HAP-1 (cell line): ENCODE measurements at places on chromosomes 3 and 15.

- no peak for DNase-seq
These were observed 129.4 kb upstream of the CNTN4 start for GRCh38 chr3:1969281-1969680.

- DNase-seq = no peak
These were observed 324.2 kb upstream of the ATP11B start for GRCh38 chr3:182469086-182469485.

DNA sequence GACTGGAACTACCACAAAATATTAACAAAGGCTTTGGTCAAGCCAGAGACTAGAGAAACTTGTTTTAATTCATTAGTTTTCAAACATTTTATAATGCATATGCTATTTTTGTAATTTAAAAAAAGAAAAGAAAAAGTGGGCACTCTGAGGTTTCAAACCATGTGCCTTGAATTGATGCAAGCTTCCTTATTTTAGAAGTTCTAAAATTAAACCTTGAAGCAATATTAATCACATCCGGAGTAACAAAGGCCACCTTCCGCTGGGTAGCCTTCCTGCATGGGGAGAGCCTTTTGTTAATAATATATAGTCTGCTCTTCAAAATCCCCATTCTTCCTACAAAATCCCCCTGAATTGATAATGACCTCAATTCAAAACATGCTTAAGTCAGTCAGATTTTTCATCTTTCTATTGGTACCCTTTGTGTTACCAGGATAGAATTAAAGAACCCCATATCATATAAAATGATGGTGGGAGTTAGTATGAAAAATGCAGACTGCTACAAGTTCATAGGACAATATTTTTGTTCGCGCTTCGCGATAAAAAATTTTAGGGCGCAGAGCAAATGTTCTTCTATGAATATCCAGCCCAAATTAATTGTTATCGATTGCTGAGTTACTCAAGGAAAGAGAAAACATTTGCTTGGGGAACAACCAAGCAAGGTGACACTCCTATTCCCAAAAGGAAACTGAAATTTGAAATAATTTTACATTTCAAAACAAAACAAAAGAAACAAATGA, 30.6 kb downstream of the LDHAL6B start:
- DNase-seq = no peak

- no peak for DNase-seq
These were observed 67.0 kb downstream of the ISG20 start for GRCh38 chr15:88705769-88706165.

- DNase-seq = no peak
These were observed 79.6 kb upstream of the SPATA12 start for GRCh38 chr3:56980798-56981390.

DNA sequence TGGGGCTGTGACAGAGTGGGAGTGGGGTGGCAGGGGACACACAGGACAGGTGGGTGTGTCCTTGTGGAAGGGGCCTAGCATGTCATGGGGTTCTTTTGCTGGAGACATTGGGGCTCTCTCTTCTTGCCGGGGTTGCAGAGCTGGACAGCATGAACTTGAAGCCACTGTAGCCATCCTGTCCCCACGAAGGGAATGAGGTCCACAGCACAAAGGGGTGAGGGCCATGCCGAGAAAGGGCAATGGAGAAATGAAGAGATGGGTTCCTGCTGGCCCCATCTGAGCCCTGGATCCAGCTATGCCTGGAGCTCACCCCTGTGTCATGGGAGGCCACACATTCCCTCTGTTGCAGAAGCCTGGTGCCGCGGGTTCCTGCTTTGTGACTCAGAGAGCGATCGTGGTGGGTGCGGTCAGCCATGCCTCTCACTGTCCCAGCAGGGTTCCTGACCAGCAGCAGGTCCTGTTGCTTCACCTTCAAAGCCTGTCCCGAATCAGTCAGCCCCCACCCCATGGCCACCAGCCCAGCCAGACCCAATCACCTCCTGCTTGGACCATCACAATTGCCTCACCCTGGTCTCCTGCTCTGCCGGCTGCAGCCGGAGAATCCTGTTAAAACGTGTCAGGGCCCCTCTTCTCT, 50.0 kb downstream of the DNAJB8 start:
- DNase-seq = no peak

- no peak for DNase-seq
These were observed 46.9 kb downstream of the TBL1XR1 start for GRCh38 chr3:177150218-177150916.

GRCh38 chr3:136192831-136193230, 3.3 kb downstream of the MSL2 start:
- no peak for DNase-seq

DNA sequence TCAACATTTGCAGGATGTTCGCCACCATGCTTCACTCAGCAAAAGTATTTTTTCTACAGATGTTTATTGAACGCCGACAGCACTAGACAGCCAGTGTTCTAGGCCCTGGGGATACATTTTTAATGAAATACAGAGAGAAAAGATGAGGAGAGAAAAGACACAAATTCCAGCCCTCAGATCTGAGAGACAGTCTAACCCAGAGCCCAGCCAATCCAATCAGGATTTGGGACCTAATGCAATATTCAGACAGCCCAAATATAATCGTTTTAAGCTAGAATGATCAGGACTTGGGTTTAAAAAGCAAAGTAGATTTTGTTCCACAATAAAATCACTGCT, 174.8 kb downstream of the SLCO3A1 start:
- DNase-seq = no peak

GRCh38 chr3:187041362-187042307, 97.7 kb downstream of the RPL39L start:
- no peak for DNase-seq

GRCh38 chr15:55989383-55989782, 4.0 kb downstream of the NEDD4 start:
- no peak for DNase-seq

- DNase-seq = no peak
These were observed 261.8 kb upstream of the DCBLD2 start for GRCh38 chr3:99163314-99163713.

GRCh38 chr3:123110282-123110975, 43.6 kb downstream of the PDIA5 start:
- DNase-seq = no peak

DNA sequence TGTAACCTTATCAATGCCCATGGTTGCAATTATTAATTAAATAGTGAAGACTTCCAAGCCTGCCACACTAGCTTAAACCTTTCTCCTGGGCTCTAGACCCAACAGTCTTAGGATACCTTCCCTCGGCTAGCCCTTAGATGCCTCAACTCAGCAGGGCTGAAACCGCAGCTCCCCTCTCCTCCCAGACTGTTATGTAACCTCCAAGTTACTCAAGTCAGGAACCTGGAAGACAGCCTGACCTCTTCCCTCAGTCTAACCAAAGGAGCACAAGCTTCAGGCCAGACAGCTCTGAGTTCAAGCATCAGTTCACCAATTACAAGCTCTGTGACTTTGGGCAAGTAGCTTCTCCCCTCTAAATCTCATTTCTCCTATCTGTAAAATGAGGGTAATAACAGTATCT, 70.5 kb upstream of the HACD2 start:
- DNase-seq = no peak
